Left ventricle myocardium superior (tissue), 1 donor: ENCODE measurements at places on chromosomes 2 and 18. TPM values are rescaled to one million over a fixed set of nuclear protein-coding genes. Genes with fewer than 3 reads are reported as not detected.

DNA sequence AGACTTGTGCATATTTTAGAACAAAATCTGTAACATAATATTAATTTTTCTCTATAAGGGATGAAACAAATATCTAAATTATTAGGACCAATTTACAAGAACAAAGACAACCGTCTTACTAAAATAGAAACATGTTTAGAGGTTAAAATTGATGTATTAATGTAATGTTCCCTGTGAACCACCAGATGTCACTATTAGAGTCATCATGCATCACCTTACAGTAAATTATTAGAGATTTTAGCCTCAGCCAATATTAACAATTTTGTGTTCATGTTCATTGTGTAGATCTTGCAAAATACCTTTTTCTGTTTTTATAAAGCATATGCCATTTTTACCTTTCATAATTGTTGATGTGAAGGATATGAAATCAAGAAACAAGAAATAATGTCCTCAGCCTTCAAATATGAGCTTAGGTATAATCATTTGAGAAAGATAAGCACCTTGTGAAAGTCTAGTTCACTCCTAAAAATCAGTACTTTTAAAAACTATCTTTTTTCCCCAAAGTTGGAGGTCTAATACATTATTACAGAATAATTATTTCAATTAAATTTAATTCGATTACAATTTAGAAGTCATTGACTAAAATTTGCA lies 344.3 kb upstream of the KCNH7 start:
- DNase-seq = no peak

DNA sequence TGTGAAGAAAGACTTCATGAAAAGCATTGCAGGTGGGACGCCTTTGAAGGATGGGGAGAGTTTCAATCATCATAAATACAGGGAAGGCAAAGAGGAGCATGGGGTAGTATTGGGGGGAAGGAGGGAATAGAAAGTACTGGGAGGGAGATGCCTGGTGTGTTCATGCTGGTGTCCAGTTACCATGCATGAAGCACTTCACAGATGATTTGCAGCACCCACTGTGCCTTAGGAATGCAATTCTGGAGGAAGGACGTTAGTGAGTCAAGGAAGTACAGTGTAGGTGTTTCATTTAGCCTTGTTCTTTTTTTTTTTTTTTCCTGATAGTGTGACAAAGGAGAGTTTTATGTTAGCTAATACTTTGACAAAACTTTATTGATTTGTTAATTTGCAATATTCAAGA lies 36.8 kb downstream of the ADAM23 start:
- DNase-seq = no peak

The AKAIN1 gene
- not detected for total RNA-seq

The TWIST2 gene
- 2.6 TPM for total RNA-seq

- no peak for DNase-seq
These were observed 155.8 kb upstream of the ALKAL2 start for GRCh38 chr2:443741-444140.

DNA sequence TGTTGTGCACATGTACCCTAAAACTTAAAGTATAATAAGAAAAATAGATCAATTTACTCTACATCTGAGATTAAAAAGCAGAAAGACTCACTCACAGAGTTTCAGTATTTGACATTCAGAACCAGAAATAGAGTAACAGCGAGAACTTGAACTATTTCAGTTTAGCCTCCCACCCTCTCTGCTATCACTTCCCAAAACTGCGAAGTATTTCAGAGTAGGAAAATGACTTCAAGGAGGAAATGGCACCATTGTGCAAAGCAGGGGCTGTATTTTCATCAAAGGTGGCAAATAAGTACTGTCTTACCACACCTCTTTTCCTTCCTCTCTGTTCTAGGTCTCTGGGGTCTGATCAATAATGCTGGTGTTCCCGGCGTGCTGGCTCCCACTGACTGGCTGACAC lies 13.6 kb downstream of the DHRS9 start:
- DNase-seq = no peak

GRCh38 chr2:218229239-218229638 lies 12.2 kb downstream of the ARPC2 start:
- no peak for DNase-seq

DNA sequence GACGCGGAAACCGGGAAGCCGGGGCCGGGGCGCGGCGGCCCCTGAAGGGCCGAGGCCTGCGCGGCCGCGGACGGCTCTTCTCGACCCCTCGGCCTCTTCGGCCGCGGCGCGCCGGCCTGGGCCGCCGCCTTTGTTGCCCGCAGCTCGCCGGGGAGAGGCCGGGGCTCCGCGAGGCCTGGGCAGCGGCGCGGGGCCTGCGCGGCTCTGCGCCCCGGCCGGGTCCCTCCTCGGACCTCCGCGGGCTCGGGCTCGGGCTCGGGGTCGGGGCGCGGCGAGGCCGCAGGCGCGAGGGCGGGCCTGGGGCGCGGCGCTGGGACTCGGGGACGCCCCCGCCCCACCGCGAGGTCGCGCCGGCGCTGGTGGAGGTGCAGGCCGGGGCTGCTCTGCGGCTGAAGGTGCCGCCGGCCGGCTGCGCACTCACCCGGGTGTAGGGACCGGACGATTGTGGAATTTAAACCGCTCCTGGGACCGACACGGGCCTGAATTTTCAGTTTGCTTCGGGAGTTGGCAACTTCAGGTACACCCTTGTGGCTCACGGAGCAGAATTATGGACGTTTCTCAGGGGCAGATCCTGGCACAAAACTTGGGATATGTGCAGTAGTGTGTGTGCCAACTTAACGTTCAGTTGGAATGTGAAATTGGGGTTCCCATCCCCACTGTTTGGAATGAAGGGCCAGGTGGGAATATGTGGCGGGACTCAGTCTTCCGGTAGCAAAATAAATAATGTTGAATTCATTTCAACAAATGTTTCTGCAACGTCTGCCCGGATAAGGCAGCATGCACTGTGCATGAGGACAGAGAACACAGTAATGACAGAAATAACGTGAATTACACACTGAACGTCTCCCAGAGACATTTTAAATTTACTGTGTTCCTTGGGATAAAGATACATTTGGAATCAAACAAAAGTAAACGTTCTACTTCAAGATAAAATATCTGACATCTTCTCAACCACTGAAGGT lies 787 bp downstream of the SOCS6 start:
- DNase-seq = peak; percentile 66

DNA sequence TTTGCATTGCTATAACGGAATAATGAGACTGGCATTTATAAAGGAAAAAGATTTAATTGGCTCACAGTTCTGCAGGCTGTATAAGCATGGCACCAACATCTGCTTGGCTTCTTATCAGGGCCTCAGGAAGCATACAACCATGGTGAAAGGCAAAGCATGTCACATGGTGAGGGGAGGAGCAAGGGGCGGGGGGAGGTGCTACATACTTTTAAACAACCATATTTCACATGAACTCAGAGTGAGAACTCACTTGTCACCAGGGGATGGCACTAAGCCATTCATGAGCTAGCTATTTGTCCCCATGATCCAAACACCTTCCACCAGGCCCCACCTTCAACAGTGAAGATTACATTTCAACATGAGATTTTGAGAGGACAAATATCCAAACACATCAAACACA lies 188.7 kb downstream of the MBD5 start:
- no peak for DNase-seq

DNA sequence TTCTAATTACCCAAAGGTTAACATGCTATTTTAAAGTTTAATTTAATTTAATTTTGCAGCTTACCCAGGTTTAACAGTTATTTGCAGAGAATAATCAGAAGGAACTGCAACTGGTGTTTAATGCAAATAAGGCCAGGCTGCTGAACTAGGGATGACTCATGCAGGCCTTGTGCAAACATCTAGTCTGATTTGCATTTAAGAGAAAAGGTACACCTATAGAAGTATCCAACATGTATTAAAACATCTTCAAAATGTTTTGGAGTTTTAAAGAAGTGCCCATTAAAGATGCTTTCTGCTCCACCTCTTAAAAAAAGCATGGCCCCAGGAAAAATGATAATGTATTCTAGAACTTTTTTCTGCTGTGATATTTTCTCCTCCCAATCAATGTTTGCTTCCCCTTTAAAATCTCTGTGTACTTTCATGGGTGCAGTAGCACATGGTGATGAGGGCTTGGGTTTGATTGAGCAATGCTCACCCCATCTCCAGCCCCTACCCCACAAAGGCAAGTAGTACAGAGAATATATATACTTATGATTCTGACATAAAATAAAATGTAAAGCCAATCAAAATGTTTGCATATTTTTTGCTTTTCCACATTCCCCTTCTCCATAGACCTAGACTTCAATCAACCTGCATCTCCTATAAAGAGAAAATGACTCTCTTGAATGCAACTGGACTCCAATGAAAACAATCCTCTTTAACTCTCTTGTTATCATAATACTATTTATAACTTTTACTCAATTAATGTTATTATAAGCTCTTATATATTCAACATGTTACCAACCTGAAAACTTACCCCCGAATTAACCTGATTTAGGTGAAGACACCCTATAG lies 54.1 kb downstream of the ATP8B1 start:
- no peak for DNase-seq

- no peak for DNase-seq
These were observed 80.4 kb downstream of the SGPP2 start for GRCh38 chr2:222504719-222505118.

DNA sequence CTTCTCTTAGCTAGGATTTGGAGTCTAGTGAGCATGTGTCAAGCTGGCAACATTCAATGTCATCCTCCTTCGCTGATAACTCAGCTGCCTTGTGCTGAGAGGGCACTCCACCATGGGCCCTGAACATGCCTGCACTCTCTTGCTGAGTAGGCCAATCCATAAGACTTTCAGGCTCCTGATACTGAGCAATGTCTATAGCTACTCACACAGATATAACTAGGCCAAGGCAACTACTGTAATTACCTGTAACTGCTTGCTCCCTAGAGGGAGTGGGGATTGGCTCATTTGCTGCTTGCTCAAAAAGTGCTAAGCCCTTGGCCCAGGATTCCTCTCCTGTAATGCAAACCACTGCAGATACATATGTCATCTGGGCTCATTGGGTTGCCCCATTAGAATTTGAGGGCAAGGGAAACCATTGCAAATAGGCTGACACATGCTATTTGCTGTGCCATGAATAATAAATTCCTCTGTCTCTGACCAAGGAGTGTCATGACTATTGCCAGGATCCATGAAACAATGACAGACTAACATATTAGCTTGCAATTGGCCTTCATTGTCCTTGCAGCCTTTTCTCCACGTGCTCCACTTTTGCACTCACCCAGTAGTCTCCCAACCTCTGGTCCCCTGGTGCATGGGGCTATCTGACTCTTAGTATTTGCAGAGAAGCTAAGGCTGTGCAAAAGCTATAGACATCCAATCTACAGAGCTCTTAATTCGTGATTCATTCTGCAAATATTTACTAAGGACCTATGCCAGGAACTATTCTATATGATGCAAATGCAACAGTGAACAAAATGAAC lies 36.9 kb upstream of the BMPR2 start:
- no peak for DNase-seq

DNA sequence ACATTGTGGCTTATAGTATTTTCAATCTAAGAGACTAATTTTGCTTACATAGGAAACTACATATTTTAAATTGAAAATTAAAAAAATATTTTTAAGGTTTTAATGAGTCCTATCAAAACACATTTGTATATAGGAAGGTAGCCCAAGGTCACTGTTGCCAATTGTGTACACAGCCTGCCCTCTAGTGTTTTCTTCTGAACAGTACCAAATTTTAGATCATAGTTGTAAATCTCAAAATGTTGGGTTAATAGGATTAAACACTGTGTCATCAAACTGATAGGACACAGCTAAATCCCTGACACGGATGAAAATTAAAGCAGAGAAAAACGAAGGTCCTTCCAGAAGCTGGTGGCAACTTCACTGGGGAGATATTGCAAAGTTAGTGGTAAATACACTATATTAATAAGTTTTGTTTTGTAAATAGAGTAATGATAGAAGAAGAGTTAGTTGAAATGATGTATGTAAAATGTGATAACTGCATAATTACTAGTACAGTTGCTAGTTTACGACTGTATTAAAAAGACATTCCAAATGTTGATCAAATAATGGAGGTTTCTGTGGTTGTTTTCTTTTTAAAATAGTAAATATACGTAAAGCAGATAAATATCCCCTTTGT lies 19.7 kb downstream of the CLUL1 start:
- DNase-seq = no peak

DNA sequence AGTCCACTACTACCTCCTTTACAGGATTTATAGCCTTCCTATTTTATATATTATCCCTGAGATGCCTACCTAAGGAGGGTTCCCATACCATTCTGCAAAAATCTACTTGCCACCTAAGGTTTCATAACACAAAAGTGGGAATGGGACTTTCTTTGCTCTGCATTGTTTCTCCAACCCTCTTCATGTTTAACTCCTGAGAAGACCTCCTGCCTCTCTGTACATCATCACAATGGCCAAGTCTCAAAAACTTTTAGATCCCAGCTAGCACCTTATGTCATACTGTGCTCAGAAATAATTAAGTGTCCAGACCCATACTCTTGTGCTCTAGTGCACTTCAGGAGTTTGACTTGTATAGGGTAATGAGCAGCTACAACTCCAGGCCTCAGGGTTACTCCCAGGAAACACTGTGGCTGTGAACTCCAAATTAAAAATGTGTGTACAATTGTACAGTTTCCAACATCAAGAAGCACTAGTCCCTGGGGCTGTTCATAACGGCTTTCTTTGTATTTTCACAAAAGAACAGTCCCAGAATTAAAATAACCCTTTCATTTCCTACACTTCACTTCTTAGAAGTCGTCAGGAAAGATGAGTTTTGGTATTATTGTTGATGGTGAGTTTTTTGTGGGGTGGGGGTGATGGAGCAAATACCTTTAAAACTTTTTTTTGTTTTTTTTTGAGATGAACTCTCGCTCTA lies 39.4 kb downstream of the METAP1D start:
- no peak for DNase-seq

The PPP1R1C gene
- 25.2 TPM for total RNA-seq

GRCh38 chr2:1283020-1283801 lies 130.1 kb upstream of the TPO start:
- DNase-seq = no peak

GRCh38 chr2:238948765-238949641 lies 101.1 kb downstream of the TWIST2 start:
- DNase-seq = no peak

DNA sequence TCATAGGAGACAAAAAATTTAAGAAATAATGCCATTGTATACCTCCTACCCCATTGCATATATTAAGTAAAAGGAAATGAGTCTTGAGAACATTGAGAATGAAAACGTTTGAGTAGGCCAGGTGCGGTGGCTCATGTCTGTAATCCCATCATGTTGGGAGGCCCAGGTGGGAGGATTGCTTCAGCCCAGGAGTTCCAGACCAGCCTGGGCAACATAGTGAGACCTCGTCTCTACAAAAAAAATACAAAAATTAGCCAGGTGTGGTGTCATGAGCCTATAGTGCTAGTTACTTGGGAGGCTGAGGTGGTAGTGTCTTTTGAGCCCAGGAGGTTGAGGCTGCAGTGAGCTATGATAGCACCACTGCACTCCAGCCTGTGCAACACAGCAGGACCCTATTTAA lies 107.7 kb upstream of the MGAT5 start:
- no peak for DNase-seq

The SULT6B1 gene
- not detected for total RNA-seq
